ENCODE measurements at places on chromosomes 2 and 18.

GRCh38 chr2:15788830-15789229 is 151.5 kb upstream of the MYCN start:
- DNase-seq = no peak

DNA sequence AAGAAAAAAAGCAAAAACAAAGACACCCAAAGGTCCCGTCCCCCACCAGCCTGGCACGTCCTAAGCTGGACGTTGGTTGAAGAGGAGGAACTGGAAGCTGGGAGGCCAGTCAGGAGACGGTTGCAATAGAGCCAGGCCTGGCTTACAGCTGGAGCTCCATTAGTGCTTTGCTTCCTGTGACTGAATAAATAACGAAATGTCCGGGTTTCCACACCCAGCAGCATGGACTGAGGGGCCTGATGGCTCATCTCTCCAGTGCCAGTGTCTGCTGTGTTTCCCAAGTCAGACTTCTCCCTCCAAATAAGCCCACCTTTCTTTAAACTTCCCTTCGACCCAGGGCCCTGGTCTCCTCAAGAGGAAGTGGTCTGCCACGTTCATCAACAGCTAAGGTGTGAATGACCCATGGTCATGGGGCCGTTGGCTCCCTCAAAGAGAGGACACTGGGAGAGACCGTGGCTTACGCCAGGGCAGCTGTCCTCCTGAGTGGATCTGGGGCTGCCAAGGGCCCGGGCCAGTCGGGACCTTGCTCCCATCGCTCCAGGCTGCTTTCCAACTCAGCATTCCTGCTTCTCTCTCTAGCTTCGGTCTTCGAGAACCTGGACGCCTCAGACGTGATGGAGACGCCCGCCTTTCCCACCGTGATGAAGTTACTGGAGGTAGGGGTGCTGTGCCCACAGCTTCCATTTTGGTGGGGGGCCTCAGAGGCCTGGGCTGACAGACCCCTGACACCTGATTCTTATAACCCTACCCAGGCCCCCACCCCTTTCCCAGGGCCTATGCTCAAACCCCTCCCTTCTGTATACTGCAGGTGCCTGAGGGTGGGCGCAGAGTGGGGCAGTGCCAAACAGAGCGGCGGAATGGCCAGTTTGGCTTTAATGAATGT is 44.9 kb downstream of the MYO7B start:
- no peak for DNase-seq

DNA sequence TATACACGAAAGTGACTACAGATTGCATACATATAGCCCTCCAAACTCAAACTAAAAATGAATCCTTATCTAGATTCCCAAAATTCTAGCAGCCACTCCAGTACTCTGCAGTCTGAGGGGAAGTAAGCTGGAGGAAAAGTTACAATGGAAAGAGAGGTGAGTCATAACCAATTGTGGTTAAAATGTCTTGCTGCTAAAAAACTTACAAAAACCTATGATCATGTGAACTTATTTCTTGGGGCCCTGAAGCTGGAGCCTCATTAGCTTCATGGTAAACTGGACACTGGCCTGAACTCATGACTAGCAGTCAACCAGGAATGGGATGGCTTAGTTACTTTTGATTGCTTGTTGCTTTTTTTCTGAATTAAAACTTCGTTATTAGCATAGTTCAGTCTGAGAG is 175.9 kb downstream of the SLC4A3 start:
- DNase-seq = no peak

- DNase-seq = no peak
Observed at GRCh38 chr2:122075381-122075780, 319.9 kb downstream of the TSN start.

DNA sequence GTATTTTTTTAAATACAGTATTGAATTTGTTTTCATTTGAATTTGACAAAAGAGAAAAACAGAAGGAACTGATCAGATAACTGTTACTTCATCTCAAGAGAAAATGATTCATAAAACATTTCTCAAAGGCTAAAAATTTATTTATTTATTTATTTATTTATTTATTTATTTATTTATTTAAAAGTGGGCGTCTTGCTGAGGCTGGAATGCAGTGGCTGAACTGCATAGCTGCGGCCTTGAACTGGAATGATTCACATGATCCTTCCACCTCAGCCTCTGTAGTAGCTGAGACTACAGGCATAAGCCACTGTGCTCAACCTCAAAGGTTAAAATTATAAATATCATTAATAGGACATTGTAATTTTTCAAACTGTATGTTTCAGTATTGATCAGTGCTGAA is 4.5 kb upstream of the PUM2 start:
- DNase-seq = no peak

DNA sequence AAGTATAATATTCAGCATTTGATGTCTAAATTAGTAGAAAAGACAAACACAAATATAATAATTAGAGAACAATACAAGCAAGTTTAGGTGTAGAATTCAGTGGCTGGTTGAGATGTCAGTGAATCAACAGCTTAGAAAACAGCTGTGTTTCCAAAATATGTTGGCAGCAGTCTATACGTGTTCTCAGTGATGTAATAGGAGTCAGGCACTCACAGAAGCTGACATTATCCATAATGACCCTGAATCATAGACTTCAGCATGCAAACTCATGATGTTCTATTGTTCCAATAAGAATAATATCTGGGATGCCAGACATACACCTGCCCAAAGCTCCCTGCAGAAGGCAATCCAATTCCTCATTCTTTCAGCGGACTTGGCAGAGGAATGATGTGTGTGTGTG is 164.7 kb downstream of the SLC8A1 start:
- no peak for DNase-seq

DNA sequence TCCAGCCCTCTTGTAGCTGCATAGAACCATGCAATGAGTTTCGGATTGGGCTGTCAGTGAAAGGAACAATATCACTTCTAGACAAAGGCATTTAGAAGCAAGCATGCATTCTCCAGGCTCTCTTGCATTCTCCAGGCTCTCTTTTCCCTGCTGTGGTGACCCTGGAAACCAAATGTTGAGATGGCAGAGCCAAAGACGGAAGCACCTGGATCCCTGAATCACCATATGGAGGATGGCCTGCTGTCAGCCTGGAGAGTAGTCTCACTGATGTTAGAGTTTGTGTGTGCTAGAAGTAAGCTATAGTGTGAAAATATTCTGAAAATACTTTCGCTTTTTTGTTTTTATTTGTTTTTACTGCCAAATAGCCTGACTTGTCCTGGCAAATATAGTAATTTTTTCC is 203.9 kb downstream of the C1D start:
- DNase-seq = no peak
